ENCODE measurements at places on chromosomes 6 and 20.
A peak's percentile ranks its signal among the peaks of the same experiment; 100 is the strongest.

- no peak for DNase-seq
Observed at GRCh38 chr20:56949318-56949717, 317.1 kb downstream of the BMP7 start.

DNA sequence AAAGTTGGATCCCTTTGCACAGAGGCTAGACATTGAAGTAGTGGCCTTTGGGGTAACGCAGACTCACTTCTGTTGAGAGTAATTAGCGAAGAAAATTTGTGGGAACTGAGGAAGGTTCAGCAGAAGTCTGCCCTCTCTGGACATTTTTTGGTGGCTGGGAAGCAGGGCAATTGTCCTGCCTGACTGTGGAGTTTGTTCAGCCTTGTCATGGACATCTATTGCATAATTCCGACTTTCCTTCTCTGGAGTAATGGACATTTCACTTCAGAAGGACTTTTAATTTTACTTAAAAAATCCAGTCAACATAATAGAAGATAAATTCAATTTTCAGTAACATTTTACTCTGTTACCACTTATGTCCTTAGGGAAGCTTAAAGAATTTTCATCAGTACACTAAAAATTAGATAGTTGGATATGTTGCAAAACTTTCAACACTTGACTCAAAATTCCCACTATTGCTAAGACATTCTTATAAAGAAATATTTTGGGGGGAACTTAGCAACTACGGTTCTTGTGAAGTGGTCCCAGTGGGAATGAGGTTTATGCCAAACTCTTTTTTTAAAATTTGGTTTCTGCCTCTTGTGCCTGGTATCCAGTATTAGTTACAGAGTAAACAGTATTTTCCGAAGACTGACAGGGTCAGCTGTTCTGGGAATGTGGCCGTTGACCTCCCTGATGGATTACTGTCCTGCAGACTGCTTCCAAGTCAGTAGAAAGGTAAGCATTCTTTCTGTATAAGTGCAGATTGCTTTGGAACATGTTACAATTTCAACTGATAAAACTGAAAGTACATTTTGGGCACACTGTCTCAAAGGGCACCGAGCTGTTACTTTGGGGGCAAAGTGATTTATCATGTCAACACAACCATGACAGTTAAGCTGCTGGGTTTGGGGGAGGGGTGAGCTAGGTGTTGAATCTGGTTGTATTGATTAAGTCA is 100.6 kb upstream of the MLIP start:
- DNase-seq: no peak

- DNase-seq: no peak
Observed at GRCh38 chr6:170098428-170099170, 192.3 kb downstream of the DLL1 start.

DNA sequence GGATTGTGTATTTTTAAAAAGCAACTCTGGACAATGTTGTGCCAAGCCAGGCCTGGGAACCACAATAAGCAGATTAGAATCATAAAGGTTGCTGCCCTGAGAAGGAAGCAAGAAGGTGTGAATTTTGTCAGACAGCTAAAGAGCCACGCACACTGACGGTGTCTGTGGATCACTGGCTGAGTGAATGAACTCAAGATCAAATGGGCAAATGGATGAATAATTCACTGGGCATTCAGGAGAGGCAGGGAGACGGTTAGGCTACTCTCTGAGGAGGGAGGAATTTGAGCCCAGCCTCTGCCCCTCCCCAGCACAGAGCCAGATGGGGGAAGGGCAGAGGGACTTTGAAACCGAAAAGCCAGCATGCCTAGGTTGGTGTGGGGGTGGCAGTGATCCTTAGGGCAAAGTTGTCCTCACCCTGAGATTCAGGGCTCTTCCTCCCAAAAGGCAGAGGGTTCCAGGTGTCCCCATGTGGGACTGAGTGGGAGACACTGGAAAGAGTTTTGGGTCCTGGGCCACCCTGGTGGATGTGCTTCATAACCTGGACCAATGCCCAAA is 19.5 kb upstream of the SLC22A7 start:
- DNase-seq: no peak

DNA sequence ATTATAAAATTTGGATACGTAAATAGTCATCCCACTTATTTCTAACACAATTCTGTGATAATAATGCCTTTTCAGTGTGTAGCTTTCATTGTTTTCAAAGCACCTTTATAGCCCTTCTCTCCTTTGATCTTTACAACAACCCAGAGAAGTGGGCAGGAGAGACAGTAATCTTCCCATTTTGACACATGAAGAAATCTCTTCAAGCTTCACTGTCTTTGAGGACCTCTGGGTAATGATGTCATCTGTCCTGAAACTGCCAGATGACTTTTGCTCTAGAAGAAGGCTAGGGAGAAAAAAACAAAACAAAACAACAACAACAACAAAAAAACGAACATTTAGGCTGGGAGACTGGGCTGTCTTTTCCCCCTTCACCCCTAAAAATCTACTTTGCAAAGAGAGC is 203.0 kb downstream of the KCNQ5 start:
- no peak for DNase-seq

GRCh38 chr6:27332692-27333641 is 20.9 kb upstream of the POM121L2 start:
- peak; percentile 18 for DNase-seq

DNA sequence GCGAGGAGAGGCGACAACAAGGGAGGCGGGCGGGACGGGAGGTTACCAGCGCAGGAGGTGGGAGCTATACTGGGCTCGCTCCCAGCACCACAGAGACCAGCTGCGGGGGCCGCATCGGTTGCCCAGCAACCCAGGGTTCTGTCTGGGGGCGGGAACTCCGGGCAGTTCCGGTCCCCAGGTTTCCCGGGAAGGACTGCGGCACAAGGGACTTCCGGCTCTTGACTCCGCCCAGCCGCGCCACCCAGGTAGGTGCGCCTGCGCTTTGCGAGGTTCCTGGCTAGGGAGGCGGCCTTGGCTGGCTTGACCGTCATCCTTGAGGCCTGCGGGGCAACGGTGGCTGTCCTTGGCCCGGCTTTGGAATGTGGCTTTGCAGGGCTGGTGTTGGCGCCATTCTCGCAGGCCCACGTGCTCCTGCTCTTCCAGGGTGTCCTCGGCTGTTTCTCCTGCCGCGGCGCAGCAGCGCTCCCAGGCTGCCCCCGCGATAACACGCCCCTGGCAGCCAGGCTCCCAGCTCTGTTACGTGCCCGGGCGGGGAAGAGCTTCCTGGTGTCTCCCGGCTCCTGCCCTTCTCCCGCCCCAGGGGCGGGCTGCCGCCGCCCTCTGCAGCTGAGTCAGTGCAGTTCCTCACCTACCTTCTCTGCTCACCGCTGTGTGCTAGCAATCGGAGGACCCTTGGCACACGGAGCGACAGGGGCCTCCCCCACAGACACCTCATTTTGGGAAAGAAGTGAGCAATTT is at the start of gene RSPH3:
RSPH3 (minus strand) TSS at position 537 of the 738 bp plus-strand sequence. CDS start 652 bp downstream, outside the sequence.
- peak; percentile 72 for DNase-seq

DNA sequence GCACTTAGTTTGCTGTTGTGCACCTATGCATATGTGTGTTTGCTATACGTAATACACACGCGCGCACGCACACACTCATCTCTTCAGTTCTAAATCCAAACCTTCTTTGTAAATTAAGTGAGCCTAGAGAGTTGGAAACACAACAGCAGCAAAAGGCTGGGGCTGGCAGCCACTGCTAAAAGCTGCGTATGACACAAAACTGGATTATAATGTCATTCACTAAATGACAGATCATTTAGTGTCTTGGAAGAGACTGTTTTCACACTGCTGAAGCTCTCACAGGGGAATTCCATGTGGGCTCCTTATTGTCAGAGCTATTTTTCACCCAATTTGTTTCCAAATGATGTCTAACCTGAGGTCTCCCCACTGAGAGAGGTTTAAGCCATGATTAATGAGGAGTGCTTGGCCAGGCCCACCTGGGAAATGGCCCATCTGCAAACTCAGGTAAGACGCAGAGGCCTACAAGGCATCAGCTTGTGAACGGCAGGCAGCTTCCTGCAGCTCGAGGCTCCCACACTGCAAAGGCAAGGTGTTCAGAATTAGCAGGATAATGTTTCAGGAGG is 94.2 kb downstream of the OLIG3 start:
- no peak for DNase-seq

DNA sequence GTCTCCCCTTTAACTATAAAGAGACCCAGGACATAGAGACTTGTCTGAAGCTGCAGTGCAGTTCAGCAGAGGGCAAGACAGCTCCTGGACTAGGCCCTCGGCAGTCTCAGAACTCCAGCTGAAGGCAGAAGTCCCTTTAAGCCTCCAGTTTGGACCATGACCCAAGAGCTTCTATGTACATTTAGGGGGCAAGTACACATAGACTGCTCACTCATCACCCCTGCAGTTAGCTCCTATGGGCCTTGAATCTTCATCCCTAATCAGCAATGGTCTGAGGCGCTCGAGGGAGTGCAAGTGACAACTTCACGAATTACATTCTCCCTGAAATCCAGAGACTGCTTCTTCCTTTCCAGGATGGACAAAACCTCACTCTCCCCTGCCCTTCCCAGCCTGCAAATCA is 47.4 kb downstream of the KCNK5 start:
- DNase-seq: no peak

DNA sequence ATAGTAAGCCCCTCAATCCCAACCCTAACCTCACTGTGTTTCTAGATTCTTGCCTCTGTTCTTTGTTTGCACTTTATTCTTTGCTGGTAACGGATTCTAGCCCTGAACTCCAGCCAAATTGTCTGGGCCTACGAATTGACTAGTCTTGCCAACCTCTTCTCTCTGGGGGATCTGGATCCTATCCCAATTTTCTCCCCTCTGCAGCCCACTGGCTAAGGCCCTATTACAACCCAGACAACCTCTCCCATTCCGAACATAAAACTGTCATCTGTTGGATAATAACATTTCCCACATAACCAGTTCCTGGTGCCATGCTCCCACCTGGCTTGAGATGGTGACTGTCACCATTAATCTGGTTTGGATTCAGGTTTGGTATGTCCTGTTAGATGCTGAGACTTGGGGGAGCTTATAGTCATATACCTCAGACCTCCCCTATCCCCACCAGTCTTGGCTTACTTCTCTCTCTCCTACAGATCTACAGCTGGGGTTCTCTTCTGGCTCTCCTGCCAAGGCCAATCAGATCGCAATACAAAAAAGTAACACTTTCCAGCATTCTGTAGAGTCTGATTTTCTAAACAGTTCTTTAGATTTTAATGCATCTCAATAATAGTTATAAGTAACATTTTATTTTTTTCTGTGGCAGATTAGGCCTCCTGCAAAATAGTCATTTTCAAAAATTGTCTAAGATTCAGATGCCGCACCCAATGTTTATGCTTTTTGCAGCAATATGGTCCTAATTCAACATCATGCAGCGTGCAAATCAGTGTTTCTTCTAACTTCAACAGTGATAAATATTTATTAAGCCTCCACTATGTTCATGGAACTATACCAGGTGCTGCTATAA is 29.8 kb upstream of the AHI1 start:
- no peak for DNase-seq

DNA sequence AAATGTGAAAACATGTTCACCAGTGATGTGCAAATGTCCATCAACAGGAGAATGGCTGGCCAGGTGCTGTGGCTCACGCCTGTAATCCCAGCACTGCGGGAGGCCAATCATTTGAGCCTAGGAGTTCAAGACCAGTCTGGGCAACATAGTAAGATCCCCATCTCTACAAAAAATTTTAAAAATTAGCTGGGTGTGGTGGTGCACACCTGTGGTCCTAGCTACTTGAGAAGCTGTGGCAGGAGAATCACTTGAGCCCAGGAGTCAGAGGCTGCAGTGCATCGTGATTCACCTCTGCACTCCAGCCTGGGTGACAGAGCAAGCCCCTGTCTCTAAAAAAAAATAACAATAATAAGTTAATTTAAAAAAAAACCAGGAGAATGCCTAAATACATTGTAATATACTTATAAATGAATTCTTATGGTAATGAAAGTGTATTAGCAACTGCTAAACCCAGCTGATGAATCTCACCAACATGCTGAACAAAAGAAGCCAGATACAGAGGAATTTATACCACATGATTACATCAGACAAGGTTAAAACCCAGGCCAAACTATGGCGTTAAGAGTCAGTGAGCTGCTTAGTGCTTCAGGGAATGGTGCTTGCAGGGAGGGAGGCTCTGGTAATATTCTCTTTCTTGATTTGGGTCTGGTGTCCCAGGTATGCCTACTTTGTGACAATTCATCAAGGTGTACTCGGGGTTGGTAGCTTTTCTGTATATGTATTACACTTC is 36.4 kb downstream of the RPP40 start:
- DNase-seq: no peak

GRCh38 chr20:55582498-55582897 is 422.8 kb downstream of the CBLN4 start:
- DNase-seq: no peak

DNA sequence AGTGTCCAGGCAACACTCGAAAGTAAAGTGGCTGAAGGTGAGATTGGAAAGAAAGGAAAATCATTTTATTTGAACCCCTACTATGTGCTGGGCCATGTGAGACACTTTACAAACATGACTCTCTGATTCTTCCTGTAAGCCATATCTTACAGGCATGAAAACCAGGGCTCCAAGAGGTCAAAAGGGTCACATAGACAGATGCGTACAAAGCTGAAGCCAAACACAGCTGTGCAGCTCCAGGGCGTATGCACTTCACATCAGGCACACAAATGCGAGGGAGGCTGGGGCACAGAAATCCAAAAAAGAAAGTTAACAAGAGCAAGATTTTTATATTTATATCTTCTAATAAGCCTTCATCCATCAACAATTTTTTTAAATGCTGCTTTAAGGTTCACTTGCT is 176.5 kb downstream of the PHACTR1 start:
- no peak for DNase-seq

DNA sequence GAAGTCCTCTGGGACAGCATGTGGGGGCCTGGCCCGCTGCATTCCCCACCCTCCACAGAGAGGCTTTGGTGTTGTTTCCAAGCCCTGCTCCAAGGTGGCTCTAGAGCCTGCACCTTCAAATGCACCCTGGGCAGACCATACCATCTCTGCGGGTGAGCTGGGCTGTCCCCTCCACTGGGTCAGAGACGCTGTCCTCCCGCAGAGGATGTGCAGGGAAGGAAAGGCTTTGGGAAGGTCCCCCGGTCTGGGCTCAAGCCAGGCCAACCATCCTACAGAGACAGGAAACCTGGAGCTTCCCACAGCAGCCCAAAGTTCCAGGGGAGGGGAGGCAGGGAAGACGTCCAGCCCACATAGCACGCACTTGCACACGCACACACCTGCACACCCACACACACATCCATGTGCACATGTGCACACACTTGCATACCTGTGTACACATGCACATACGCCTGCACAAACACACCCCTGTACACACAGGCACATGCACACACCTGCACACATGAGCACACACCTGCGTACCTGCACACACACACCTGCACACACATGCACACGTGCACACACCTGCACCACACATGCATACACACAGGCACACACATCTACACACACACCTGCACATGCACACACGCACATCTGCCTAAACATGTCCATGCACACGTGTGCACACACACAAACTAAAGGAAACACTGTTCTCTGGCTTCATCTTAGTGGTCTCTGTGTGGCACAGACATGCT is 155.4 kb downstream of the ERMARD start:
- DNase-seq: no peak

DNA sequence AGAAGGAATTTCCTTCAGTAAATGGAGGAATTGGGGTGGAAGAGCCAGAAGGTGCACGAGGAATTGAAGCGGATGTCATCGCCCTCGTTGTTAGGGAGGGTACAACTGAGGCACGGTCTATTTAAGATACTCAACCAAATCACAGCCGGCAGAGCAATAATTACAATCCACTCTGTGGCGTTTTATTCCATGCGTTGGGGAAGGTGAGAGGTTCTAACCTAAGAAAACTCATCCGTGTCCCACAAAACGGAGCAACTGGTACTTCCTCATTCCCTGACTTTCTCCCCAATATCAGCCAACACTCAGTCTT is 802 bp upstream of the RRBP1 start:
- DNase-seq: no peak
